SK-N-DZ (cell line): ENCODE measurements at places on chromosomes 11 and 22.

- no peak for DNase-seq
These were observed 13.4 kb downstream of the LINC01488 start for GRCh38 chr11:69494851-69495250.

DNA sequence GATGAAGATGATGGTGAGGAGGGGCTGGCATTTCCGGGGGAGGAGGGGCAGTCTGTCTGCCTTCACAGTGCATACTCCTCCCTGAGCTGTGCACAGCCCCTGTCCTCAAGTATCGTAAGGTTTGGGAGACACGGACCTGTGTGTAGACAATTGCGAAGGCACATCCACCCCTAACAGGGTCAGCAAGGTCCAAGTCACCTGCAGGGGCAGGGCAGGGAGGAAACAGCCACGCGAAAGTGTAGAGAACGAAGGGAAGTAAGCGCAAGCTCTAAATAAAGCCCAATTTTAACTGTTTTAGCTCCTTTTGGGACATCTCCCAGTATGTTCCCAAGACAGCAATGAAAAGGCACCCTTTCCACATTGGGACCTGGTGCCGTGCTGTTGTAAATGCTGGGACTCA, 448.2 kb downstream of the TBC1D22A start:
- no peak for DNase-seq

- DNase-seq, result no peak
These were observed 17.1 kb upstream of the PAX6 start for GRCh38 chr11:31828217-31828616.

DNA sequence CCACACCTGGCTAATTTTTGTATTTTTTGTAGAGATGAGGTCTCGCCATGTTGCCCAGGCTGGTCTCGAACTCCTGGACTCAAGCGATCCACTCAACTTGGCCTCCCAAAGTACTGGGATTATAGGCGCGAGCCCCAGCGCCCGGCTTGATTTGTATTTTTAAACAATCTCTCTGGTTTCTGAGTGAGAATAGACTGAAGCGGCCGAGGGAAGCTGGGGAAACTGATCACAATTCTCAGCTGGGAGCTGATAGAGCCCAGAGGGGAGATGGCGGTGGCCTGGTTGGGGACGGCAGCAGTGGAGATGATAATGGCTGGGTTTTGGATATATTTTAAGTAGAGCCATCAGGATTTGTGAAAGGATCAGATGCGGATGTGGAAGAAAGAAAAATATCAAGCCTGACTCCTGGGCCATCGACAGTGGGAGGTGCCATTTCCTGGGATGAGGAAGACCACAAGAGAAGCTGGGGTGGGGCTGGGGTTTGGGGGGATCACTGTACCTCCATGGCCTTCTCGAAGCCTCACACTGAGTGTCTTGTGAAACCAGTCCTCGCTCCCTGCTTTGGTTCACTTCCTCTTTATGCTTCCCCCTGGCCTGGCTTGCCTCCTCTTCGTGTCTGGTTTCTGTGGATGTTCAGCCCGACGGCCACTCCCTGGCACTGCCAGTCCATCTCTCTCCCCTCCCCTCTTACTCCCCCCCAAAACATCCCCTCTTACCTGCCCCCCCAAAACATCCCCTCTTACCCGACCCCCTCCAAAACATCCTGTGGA, 51.9 kb downstream of the IGLL1 start:
- no peak for DNase-seq

DNA sequence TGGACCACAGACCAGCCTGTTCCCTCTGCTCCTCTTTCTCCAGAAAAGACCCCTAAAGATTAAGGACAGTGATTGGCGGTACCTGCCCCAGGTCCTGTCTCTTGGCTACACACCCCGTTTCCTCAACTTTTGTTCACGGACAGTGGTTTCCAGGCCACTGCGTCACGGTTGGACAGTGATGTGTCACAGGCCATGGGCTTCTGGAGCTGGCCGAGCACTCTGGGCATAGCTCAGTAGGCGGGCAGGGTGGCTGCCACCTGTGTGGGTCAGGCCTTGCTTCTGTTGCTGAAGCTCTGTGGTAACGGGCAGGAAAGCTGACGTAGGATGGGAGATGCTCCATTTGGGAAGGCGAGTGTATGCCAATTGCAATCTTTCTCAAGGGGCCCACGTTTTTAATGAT, 13.6 kb downstream of the TUB start:
- no peak for DNase-seq

GRCh38 chr11:14070896-14071295, 108.4 kb downstream of the SPON1 start:
- no peak for DNase-seq

GRCh38 chr22:48083502-48083901, 1321.1 kb downstream of the TBC1D22A start:
- no peak for DNase-seq

- DNase-seq, result no peak
These were observed 10.2 kb downstream of the SIRT3 start for GRCh38 chr11:225734-226453.

DNA sequence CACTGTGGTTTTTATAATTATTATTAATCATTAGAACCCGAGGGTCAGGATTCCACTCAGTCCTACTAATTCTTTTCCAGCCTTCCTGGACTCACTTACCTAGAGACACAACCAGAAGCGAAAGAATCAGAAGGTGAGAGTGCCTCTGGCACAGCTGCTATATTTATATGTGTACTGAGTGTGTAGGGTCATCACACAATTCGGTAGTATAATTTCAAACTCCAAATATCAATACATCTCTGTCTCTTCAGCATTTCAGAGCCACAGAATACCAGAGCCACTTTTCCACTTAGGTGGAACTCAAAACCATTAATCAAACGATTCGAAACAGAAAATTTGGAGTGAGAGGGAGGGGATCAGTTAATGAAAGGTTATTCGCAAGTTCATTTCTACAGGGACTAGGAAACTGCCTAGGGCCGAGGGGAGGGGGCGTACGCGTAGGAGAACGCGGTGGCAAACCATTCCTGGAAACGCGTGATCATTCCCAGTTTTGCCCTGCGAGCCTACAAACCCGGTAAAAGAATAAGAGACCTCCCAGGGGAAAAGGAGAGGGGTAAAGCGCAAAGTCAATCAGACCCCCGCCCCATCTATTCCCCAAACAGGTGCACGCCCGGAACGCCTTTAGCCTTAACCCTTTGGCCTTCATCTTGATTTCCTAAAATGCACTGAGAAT, 5.4 kb downstream of the BSX start:
- DNase-seq, result no peak
